ENCODE measurements at places on chromosomes 3 and 15.

GRCh38 chr3:13062647-13063046, 10.6 kb downstream of the IQSEC1 start:
- no peak for DNase-seq

GRCh38 chr3:94225148-94225865, 162.4 kb downstream of the NSUN3 start:
- DNase-seq, result no peak

DNA sequence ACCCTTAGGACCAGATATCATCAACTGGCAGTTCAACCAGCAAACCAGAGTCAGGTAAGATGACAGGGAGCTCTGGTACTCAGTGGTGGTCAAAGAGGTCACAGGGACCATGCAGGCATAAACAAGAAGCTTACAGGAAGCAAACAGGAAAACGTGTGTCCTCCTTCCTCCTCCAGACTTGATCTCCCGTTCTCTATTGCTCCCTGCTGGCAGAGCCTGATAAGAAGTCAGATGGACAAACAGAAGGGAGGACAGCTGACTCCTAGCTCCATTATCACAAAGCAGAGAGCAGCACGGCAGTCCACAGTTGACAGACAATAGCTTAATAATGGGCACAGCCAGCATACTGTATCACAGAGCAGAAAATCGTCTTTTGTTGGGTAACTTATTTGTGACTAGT, 156.5 kb upstream of the SLC2A2 start:
- DNase-seq, result no peak

GRCh38 chr15:32766101-32766500, 48.3 kb downstream of the GREM1 start:
- no peak for DNase-seq

DNA sequence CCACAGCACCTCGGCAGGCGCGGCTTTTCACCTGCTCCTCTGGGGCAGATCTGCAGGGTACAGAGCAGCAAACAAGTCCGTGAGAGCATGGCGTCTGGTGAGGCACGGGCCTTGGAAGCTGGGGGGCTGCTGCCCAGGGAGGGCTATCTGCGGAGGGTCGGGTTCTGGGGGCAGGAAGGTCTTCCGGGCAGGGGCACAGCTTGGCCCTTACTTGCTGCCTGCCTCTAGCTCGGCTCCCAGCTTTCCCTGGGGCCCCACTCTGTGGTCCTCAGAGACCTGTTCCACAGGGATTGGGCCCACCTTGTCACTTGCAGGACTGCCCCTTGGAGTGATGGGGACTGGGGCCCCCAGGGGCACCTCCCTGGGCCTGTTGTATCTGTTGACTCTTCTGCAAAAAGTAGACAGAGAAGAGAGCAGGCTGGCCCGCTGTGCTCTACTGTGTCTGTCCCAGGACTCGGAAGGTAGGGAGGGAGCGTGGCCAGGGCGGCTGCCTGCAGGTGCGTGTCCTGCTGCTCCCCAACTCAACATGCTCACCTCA, 84.1 kb downstream of the TBC1D2B start:
- no peak for DNase-seq

- no peak for DNase-seq
These were observed 498.1 kb upstream of the TPRG1 start for GRCh38 chr3:188673646-188674186.

DNA sequence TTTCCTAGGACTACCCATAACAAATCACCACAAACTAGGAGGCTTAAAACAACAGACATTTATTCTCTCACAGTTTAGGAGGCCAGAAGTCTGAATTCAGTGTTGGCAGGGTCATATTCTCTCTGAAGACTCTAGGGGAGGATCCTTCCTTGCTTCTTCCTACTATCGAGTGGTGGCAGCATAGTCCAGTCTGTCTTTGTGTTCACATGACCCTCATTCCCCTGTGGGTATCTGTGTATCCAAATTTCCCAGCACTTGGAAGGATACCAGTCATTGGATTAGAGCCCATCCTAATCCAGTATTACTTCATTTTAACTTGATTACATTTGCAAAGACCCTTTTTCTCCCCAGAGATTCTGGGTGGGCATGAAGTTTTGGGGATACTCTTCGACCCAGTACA, 63.8 kb downstream of the GMPS start:
- no peak for DNase-seq
